GM12865 (cell line): ENCODE measurements at places on chromosomes 3 and 15.

GRCh38 chr3:16452261-16452660 is 61.2 kb downstream of the RFTN1 start:
- no peak for DNase-seq

GRCh38 chr3:194573680-194574437 is 59.4 kb downstream of the TMEM44 start:
- peak; percentile 74 for DNase-seq

DNA sequence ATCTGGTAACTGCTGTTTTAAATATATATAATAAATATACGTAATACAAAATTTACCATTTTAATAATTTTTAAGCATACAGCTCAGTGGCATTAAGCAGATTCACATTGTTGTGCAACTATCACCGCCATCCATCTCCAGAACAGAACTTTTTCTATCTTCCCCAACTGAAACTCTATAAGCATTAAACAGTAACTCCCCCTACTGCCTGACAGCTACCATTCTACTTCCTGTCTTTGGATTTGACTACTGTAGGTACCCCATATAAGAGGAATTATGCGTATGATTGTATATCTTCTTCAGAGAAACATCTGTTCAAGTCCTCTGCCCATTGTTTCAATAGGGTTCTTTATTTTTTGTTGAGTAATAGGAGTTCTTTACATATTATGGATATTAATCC is 36.8 kb downstream of the EID1 start:
- DNase-seq = no peak

- DNase-seq = no peak
Measured at GRCh38 chr3:194758716-194759115, 73.0 kb downstream of the FAM43A start.
